Hair follicle dermal papilla cell (primary cell): ENCODE measurements at places on chromosomes 4 and X. TPM values are rescaled to one million over a fixed set of nuclear protein-coding genes. Genes with fewer than 3 reads are reported as not detected.

The MAP3K15 gene
- total RNA-seq: not detected in 2 replicates

The XK gene
- under 0.01 TPM in 2 replicates for total RNA-seq

The MAGEB4 gene
- not detected in 2 replicates for total RNA-seq

The CENPVL1 gene
- total RNA-seq: not detected in 2 replicates

The ARMCX1 gene
- 56.1 and 59.1 TPM in 2 replicates for total RNA-seq

The PYURF gene
- total RNA-seq: 36.2 and 39.3 TPM in 2 replicates

The FMR1NB gene
- total RNA-seq: not detected in 2 replicates

The COL4A6 gene
- total RNA-seq: 0.16 and 0.36 TPM in 2 replicates

The ENPEP gene
- total RNA-seq: 0.12 and 1.1 TPM in 2 replicates

The NLGN3 gene
- total RNA-seq: 0.24 and 0.49 TPM in 2 replicates

The LANCL3 gene
- total RNA-seq: 0.24 and 0.32 TPM in 2 replicates
